Activated CD8-positive, alpha-beta memory T cell treated with anti-CD3 and anti-CD28 coated beads for 4 hours (primary cell): ENCODE measurements at places on chromosomes 13 and 19.

DNA sequence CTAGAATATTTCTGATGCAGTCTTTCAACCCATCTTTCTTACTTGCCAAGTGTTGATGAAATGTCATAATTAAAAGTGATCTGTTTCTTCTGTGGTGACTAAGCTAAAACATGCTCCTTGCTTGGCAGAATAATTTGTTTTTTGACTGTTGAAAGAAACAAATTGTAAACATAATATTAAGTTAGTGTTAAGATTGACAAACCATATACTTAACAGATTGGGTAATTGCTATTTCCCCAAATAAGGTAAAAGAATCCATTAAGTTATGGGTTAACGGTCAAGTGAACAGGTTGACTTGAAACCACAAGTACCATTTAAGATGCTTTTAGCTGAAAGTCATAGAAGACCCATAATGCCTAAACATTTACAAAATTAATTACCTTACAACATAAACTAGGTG, 62.9 kb downstream of the TEX26 start:
- DNase-seq: no peak

- no peak for DNase-seq
Measured at GRCh38 chr19:54319892-54320670, 7.1 kb upstream of the LILRA5 start.

GRCh38 chr13:102724923-102725322, 30.1 kb upstream of the METTL21C start:
- DNase-seq: no peak

GRCh38 chr13:40706439-40706838, 40.0 kb upstream of the FOXO1 start:
- no peak for DNase-seq

GRCh38 chr13:48646791-48647190, 6.9 kb upstream of the CYSLTR2 start:
- DNase-seq: no peak

DNA sequence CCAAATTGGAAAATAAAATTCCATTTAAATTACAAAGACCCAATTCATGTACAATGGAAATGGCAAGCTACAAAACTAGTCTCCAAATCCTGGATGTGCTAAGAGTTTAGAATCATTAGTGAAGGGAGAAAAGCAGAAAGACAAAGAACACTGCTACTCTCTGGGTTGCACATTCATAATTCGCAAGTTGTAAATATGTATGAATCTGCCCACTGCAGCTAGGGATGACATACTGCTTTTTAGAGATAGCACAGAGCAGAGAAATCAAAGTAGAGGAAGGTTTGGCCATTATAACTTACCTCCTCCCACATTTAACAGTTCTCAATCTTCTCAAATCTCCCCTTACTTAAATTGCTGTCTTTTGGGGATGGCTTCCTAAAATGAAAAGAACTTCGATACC, 231.1 kb downstream of the ENOX1 start:
- no peak for DNase-seq
